CD4-positive, alpha-beta T cell treated with Interleukin-2 at 100 ng/mL for 4 hours (primary cell): ENCODE measurements at places on chromosomes 7 and 10.

- DNase-seq, result no peak
These were observed 54.4 kb downstream of the MYPN start for GRCh38 chr10:68163735-68164134.

DNA sequence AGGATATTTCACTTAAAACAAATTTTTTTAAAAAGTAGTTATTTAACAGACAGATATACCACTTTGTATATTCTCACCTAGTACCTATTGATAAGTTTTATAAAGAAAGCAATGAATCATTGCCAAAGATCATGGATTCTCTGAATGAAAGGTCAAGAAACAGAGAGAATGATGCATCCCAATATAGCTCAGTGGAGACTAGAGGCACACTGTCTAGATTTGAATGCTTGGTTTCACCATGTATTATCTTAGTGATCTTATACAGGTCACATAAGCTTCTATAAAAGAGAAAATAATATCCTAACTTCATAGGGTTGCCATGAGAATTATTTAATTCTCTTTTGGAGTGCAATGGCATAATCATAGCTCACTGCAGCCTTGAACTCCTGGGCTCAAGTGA, 87.0 kb upstream of the LRRN3 start:
- no peak for DNase-seq

DNA sequence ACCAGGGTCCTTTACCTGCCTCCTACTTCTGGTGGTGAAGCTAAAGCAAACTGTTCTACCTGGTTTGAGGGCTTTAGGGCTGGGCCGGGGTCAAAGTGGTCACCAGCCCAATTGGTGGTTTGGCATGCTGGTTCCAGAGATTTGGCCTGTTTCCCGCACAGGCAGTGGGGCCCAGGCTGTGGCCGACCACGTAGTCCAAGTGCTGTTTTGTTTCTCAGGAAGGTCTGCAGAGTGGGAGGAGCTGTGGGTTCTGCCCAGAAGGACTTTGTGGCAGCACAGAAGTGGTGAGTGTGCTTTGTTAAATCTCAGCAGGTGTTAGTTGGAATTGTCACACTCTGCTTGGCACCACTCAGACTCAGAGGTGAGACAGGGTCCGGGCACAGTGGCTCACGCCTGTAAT, 85.8 kb downstream of the MKX start:
- DNase-seq, result no peak

GRCh38 chr10:123909426-123909825, 17.8 kb upstream of the CPXM2 start:
- DNase-seq, result no peak

DNA sequence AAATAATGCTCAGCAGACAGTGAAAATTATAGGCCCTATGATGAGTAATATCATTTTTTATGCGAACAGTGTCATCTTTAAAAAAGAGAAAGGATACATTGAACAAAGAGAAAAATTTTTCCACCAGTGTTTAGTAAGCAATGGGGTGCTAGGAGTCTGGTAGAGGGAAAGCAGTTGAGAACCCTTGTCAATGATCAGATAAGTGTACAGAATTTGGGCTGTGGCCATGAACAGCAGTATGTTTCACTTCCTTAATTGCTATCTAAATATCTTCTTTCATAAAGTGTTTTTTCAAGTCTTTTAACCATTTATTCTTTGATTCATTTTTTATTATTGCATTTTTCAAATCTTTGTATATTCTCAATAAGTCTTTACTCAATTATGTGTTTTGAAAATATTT, 750.7 kb upstream of the KCND2 start:
- no peak for DNase-seq

GRCh38 chr10:66151346-66151745, 774.5 kb upstream of the LRRTM3 start:
- DNase-seq, result no peak

GRCh38 chr10:121865554-121865953, 62.3 kb downstream of the ATE1 start:
- no peak for DNase-seq

DNA sequence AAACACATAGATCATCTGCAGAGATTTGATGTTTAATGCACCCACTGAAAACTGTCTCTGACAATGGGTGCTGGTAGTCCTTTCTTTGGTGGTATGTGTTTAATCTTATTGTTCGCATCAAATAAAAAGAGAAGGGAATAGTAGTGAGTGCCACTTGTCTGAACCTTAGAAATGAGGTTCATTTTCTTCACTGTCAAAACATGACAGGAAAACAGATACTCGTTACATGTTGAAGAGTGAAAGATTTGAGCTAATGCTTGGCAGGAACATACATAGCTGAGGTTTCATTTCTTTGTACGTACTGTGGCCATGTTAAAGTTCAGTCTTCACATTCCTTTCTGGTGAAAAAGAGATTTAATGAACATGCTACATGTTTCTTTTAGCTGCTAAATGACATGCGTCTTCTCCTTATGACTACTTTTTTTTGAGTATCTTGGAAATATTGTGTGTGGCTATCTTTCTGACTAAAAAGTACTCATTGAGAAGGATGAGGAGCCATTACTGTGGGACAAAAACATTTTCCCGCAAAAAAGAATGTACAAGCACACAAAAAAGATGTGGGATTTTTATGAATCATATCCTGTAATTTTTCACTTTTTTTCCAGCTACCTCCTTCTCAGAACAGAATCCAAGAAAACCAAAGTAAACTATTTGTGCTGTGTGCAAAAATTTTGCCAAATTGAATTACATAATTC, 108.0 kb downstream of the TWIST1 start:
- no peak for DNase-seq

DNA sequence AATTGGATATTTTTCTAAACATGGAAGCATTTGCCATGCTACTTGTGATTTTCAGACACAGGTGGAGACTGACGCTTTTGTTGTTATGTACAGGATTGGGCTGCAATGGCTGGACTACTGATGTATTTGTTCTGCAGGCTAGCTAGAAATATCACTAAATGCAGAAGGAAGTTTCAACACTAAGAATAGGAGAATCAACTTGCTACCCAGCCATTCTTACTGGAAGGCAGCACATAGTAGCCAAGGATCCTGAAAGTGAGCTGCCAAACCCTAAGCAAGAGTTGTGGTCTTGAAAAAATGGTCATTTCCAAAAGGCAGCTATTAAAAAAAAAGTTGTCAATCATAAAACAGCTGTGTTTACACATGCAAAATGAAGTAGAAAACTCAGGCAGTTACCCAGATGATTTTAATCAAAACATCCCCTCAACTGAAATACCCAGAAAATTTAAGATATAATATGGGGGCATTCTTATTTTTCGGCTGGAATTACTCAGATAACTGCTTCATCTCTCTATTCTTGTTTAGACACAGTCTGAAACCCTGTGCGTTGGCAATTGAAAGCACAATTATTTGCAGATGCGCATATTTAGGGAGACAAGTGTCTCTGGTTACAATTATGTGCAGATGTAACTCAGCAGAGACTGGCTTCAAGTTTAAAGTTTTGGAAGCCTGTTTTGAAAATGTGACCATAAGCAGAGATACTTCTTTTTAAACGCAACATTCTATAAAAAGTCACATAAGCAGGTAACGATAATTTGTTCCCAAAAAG, 31.2 kb downstream of the GFRA1 start:
- DNase-seq, result no peak

DNA sequence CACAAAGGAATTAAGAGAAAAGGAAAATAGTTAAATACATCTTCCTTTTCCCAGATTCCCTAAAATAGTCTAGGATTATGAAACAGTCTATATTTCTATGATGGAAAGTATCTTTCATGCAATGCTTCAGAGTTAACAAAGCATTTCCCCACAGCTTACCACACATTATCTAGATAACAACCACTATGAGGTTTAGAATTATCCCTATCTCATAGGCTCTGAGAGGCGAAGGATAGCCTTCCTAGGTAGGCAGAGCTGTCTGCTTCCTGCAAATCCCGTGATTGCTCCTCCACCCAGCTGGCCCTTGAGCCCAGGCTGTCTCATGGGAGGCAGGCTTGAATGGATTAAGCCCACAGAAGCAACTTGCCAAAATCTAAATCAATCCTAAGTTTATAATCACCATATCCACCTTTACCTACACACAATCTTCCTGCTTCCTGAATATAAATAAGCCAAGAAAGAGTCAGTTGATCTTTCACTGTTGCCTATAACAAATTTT, 321.4 kb upstream of the AOAH start:
- DNase-seq, result no peak

DNA sequence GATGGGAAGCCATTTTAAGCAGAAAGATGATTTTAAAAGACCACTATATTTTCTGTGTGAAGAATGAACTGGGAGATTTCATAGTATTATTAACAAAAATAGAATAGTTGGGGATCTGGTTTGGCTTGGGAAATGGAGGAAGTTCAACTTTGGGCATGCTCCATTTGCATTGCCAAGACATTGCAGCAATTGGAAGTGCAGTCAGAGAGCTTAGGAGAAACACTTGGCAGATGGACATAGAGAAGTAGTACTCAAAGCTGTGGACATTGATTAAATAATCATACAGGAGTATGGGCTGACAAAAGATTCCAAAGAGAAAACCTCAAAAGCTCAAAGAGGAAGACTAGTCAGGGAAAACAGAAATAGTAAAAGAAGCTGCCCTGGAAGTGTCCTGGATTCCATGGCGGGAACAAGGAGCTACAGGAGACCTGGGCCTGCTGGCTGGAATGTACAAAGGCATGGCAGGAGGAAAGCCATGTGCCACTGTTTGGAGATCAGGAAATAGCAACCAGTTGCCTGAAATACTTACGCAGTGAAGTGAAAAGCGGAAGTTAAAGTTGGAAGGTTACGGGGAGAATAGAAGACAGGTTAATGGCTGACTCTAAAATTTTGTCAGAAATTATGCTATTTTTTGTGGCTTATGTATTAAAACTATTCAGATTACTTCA, 93.6 kb upstream of the MXI1 start:
- DNase-seq, result no peak

DNA sequence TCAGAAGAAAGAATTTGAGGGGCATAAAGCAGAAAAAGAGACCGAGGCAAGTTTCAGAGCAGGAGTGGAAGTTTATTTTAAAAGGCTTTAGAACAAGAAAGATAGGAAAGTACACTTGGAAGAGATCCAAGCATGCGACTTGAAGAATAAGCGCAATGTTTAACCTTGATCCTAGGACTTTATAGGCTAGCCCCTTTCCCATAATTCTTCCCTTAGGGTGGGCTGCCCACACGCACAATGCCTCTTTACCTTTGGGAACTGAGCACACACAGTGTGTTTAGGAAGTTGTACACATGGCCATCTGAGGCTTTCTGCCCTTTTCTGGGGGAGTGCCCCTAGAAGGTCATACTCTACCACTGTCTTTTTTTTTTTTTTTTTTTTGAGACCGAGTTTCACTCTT, 11.2 kb upstream of the GSTO1 start:
- no peak for DNase-seq

DNA sequence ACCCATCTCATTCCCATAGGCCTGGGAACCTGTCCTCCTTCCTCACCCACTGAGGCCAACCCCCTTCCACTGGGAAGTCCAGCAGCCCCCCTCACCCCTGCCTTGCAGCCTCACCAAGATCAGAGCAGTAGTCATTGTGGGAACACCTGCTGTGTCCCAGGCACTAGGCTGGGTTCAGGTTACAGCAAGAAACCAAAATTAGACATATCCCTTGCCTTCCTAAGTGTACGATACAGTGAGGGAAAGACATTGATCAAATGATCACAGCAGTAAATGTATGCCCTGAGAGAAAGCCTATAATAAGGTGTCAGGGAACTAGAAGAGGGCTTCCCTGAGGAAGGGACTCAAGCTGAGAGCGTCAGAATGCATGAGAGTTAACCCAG, 17.0 kb upstream of the C10orf105 start:
- DNase-seq, result no peak
